NCI-H1930 (cell line): ENCODE measurements at places on chromosomes 3 and 15.

DNA sequence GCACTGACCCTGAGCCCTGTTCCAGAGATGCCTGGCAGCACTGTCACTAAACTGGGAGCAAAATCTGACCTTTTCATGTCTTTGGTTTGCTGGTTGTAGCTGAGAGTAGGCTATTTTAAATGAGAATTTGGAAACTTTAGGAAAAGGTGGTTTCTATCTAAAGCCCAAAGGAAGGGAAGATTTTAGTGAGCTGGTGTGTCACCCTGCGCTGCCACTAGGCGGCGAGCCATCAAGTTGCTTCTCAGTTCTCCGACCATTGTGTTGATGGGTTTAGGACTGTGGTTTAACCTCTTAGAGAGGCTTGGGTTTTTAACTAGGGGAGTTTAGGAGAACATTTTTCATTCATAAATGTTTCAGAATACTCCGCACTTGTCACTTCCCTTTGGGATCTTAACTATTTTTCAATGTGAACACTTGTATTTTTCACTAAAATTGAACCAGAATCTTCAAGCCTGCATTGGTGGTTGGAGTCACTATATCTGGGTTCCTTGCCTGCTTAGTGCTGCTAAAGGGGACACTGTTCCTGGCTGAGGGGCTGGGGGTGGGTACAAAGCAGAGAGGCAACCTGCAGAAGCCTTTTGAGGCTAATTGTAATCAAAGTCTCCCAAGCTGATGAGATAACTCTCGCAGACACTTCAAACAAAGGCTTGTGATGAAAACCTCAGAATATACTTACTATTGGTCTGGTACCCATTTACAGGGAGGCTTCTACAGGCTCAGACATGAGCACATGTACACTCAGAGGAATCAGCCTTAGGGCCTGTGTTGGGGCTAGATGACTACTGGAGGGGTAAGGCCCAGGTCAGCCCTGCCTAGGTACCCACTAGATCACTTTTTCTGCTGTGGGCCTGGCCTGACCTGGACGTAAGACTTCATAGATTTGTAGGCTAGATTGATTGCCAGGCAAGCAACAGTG lies 16.8 kb downstream of the EXOSC7 start:
- no peak for DNase-seq

DNA sequence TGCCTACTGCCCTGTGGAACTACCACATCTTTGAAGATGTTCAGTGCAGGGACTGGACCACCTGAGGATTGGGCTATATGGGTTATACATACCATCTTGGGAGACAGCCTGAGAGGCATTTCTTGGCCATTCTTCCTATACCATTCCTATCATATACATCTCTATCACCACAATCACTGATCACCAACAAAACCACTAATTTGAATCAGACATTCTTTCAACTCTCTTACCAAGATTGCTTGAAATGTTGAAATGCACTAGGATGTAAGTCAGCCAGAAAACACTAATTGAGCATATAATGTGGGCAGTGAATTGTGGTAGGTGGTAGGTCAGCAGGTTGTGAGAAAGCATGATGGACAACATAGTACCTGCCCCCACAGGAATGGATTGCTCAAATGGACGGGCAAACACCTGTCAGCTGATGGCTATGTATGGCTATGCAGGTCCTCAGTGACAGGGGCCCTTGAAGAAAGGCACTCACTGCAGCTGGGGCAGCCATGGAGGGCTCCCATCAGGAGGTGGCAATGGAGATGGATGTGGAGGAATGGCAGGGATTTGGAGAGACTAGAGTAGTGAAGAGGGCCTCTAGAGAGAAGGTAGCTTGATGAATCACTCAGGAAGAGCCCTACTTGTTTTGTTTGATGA lies 49.1 kb downstream of the AMOTL2 start:
- DNase-seq, result no peak

- no peak for DNase-seq
These were observed 18.9 kb downstream of the MUC20 start for GRCh38 chr3:195739561-195740111.

DNA sequence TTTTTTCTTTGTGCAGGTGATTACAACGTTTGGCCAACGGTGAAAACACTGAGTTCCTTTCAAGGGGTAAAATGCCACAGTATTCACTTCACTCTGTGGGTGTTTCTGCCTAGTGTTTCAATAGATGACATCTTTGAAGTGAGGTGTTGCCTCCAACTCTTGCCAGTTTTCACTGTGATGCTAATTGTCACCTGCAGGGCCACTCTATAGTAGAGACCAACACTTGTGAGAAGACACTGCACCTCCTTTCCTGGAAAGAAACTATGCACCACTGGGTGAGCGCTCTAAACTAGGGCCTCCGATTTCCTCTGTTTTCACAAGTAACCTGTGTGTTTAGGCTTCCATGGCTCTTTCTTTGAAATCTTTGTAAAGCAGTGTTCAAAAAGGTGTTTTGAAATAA lies 98.3 kb downstream of the THRB start:
- DNase-seq, result no peak

DNA sequence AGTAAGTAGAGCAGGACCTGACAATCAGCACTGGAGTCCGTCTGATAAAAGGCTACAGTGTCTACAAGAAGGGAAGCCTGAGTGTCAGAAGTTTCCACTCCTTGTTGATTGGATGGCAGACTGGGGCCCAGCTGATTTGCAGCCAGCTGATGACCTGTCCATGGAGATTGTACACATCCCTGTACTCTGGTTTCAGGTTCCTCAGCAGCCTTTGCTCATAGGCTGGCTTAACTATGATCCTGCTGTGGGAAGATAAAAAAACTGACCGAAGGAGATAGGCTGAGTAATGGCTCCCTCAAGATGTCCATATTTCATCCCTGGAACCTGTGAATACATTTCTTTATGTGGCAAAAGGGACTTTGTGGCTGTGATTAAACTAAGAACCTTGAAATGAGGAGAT lies 11.7 kb upstream of the LACTB start:
- no peak for DNase-seq

DNA sequence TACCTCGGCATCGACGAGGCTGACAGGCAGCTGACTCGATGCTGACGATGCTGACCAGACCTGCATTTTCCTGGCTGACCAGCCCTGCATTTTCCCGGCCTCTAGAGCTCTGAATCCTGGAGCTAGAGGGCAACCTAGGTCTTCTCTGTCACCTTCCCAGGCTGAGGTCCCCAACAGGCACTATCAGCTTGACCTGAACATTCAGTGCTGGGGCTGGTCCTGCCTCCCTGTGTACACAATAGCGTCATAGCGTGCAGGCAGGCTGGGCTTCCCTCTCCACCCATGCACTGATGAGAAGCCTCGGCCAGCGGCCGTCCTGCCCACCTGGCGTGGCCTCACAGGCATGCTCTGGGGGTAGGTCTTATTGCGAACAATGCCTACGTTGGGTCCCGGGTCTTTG lies 62.3 kb upstream of the SNRPA1 start:
- no peak for DNase-seq
